ENCODE measurements at places on chromosomes 3 and 15.

- DNase-seq = no peak
Measured at GRCh38 chr3:34920806-34921205, 718.5 kb upstream of the ARPP21 start.

- DNase-seq = no peak
Measured at GRCh38 chr3:8341821-8342247, 159.8 kb upstream of the LMCD1 start.

DNA sequence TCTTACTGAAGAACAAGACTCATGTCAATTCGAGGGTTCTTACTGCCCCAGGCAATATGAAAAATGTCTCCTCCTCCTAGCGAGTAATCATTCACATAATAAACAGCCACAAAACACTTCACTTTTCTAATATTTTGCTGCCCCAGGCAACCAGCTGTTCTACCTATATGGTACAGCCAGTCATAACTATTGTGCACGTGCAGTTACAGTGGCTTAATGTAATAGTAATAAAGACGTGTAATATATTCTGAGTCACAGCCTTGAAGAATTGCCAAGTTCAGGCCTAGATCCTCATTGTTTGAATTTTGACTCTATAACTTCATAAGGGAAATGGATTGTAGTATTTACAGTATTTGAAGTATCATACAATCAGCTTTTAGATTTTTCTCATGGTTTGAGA lies 1250.0 kb upstream of the GBE1 start:
- no peak for DNase-seq

DNA sequence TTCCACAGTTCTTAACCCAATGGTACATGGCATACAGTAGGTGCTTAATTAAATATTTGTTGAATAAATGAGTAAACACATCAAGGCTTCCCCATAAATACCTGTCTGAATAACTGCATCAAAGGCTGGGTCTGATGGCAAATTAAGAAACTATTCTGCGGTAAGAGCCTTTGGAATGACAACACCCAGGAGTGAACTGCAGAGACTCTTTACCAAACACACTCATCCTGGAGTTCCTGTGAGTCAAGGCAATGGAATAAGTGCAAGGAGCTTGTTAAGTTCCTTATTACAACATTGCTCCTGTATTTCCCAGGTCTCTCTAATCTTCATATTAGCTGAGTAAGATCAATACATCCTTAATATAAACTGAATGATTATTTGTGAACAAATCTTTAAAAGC lies 119.9 kb upstream of the STT3B start:
- DNase-seq = no peak

DNA sequence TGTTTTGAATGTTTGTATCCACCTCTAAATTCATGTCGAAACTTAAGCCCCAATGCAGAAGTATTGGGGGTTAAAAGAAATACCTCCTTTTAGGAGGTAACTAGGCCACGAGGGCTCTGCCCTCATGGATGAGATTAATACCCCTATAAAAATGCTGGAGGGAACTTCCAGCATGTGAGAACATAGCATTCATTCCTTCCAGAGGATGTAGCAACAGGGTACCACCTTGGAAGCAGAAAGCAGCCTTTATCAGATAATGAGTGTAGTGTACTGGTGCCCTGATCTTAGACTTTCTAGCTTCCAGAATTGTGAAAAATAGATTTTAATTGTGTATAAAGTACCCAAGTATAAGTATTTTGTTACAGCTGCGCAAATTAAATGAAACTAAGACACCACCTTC lies 353.4 kb upstream of the MANF start:
- no peak for DNase-seq

DNA sequence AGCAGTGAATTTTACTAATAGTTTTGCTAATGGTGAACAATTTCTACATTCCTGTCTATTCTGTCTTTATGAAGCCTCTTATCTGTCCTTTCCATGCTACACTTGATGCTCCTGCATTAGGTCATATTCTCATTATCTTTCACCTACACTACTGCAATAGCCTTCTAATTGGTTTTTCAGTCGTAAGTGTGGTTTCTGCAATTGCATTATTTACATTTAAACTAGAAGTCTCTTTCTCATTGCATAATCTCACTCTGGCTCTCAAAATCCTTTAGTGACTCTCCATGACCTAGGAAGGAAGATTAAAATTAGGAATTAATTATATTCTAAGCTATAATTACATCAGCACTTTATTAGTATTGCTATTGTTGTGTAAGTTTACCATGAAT lies 686.5 kb downstream of the IGSF11 start:
- no peak for DNase-seq

- no peak for DNase-seq
Measured at GRCh38 chr15:94238539-94239118, 7.3 kb downstream of the MCTP2 start.

DNA sequence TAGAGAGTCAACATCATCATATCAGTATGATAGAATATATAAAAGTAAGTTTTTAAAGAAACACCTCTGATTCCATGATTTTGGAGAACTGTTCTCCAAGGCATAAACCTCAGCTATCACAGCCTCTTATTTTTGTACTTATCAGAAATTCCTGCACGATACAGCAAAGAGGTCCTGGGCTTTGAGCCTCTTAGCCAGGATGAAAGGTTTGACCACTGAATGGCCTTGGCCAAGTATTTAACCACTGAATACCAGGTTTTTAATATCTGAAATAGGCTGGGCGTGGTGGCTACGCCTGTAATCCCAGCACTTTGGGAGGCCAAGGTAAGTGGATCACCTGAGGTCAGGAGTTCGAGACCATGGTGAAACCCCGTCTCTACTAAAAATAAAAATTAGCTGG lies 1.9 kb upstream of the FAM174B start:
- no peak for DNase-seq

DNA sequence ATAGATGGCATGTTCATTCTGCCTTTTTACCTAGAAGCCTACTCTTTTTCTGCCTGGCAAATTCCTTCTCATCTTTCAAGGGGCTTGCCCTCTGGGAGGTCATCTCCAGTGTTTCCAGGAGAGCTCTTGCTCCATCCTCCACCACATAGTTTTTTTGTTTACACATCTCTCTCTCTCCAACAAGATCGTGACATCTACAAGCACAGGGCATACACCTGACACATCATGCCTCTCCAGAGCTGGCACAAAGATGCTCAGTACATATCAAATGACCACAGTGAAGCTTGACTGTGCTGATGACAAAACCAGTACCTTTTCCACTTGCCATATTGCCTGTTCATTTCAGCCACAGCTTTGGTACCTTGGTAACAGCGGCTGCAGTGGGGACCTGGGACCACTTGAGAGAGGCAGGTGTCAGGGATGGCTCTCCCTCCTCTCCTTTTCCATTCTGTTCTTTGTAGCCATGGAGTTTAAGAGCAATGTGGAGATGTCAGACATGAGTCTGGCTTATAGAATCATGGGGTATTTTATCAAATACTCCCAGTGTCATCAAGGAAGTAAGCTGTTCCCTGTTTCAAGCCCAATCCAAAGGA lies 15.4 kb downstream of the ALPK3 start:
- no peak for DNase-seq

DNA sequence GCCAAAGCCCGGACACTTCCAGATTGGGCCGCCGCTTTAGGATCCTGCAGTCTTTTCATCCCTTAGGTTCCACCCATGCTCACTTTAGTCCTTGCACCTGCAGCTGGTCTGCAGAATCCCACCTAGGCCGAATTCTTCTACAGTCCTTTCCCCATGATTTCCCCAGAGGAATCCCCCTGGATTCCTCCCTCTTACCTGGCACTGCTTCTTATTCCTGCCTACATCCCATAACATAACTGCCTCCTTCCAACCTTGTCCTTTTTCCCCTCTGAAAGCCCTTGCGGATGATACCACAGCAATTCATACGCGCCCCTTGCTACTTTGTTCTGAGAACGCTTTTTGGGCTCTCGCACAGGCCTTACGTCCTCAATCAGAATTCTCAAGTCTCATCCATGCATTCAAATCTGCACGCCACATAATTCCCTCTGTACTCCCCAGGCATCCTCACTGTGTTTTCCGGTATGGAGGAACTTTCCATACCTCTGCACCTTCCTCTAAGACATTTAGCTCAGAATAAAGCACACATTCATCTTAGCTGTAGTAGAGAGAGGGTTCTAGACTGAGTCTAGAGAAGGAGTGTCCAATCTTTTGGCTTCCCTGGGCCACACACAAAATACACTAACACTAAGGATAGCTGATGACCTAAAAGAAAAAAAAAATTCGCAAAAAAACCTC lies 619 bp downstream of the EIF2AK4 start:
- no peak for DNase-seq
